ENCODE measurements at places on chromosomes 1 and 21.

- no peak for DNase-seq
- no peaks in the 10 kb centered on the region for H3K4me1 ChIP-seq
- no peak overlapping the region for H3K27ac ChIP-seq
- H3K36me3 ChIP-seq = no peaks in the 10 kb centered on the region
- H3K27me3 ChIP-seq = peaks cover 2% of the 10 kb centered on the region
Measured at GRCh38 chr1:199273837-199274379, 635.1 kb downstream of the PTPRC start.

GRCh38 chr1:41682845-41683625, 198.6 kb upstream of the EDN2 start:
- DNase-seq = no peak
- peak overlapping the region; percentile 75 for H3K27ac ChIP-seq

DNA sequence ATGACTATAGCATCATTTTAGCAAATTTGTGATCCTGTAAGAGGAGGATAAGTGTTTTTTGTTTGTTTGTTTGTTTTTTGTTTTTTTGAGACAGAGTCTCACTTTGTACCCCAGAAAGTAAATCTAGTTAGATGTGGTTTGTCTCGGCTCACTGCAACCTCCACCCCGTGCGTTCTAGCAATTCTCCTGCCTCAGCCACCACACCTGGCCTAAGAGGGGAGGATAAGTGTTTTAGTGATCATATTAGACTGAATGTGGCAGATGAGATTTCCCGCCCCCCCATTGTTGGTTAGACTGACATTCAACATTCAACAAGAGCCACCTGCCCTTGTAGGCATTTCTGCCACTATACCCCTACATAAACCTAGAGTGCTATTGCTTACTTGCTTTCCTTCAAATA, 98.5 kb downstream of the OSBPL9 start:
- no peaks in the 10 kb centered on the region for H3K27me3 ChIP-seq
- no peak overlapping the region for H3K27ac ChIP-seq
- no peak for DNase-seq
- no peak overlapping the region for H3K4me3 ChIP-seq

DNA sequence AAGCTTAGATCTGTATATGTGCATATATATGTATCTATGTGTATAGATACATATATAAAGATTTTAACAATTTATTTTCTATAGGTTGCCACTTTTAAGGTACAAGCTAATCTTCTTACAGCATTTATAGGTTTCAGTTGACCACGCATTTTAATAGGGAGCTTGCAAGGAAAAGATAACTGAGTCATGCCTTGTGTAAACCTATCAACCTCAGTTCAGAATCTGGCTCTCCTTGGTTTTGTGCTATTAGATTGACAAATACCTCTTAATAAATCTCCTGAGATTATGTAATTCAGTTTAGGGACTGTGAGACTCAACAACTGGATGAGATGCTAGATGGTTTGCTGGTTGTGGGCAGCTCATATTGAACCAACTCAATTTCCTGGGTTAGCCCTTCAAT, 114.7 kb upstream of the SERBP1 start:
- no peaks in the 10 kb centered on the region for H3K36me3 ChIP-seq
- H3K27me3 ChIP-seq = peaks cover 2% of the 10 kb centered on the region
- DNase-seq = no peak
- H3K4me3 ChIP-seq = no peak overlapping the region
- H3K4me1 ChIP-seq = no peaks in the 10 kb centered on the region
- H3K27ac ChIP-seq = no peak overlapping the region

- H3K4me1 ChIP-seq = no peaks in the 10 kb centered on the region
- no peak overlapping the region for H3K27ac ChIP-seq
- no peaks in the 10 kb centered on the region for H3K36me3 ChIP-seq
Measured at GRCh38 chr1:237670302-237670701, 220.4 kb downstream of the ZP4 start.

DNA sequence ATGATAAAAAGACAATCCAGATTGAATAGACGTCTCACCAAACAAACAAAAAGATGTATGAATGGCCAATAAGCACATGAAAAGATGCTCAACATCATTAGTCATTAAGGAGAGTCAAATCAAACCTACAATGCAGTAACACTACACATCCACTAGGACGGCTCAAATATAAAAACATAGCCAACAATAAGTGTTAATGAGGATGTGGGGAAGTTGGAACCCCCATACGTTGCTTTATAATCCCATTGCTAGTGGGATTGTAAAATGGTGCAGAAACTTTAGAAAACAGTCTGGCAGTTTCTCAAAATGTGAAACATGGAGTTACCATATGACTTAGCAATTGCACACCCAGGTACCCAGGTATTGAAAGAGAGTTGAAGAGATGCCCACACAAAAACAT, 14.7 kb upstream of the IL24 start:
- peaks cover 5% of the 10 kb centered on the region for H3K4me1 ChIP-seq
- H3K27ac ChIP-seq = no peak overlapping the region
- H3K4me3 ChIP-seq = no peak overlapping the region
- H3K36me3 ChIP-seq = no peaks in the 10 kb centered on the region

GRCh38 chr1:76274302-76274701, 199.8 kb downstream of the ST6GALNAC3 start:
- no peak overlapping the region for H3K27ac ChIP-seq
- peaks cover 1% of the 10 kb centered on the region for H3K27me3 ChIP-seq
- H3K4me3 ChIP-seq = no peak overlapping the region

DNA sequence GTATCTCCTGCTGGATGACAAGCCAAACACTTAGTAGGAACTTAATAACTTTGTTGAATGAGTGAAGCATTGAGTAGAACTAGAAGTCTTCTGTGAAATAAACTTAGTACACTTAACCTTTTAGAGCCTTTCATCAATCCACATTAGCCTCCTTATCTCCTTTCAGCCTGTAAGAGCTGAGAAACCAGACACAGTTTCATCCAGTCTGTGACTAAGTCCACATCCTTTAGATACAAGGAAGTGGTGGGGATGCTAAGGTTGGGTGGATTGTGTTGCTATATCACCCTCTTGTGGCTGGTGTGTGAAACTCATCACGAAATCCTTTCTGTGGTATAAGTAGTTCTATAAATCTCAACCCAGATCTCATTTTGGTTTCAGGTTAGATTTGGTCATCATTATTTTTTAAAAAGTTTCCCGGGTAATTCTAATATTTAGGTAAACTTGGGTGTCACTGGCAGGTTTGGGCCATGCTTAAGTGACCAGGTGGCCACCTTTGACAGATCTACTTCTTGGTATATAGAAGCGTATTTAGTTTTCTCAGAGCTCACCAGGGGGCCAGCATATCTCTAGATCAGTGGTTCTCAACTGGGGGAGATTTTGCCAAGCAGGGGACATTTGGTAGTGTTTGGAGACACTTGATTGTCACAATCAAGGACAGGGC, 27.8 kb upstream of the CD84 start:
- DNase-seq = peak; percentile 59
- peaks cover 67% of the 10 kb centered on the region for H3K36me3 ChIP-seq
- peak overlapping the region; percentile 48 for H3K4me3 ChIP-seq
- H3K4me1 ChIP-seq = peaks cover 64% of the 10 kb centered on the region

GRCh38 chr1:212351588-212352362, 62.9 kb downstream of the PACC1 start:
- H3K4me3 ChIP-seq = no peak overlapping the region
- no peaks in the 10 kb centered on the region for H3K4me1 ChIP-seq

- H3K27ac ChIP-seq = peak overlapping the region; percentile 85
- H3K36me3 ChIP-seq = peaks cover 13% of the 10 kb centered on the region
- no peaks in the 10 kb centered on the region for H3K27me3 ChIP-seq
- H3K4me1 ChIP-seq = peaks cover 81% of the 10 kb centered on the region
- DNase-seq = peak; percentile 65
- peak overlapping the region; percentile 60 for H3K4me3 ChIP-seq
Measured at GRCh38 chr1:32981003-32981901, 16.6 kb upstream of the RNF19B start.

DNA sequence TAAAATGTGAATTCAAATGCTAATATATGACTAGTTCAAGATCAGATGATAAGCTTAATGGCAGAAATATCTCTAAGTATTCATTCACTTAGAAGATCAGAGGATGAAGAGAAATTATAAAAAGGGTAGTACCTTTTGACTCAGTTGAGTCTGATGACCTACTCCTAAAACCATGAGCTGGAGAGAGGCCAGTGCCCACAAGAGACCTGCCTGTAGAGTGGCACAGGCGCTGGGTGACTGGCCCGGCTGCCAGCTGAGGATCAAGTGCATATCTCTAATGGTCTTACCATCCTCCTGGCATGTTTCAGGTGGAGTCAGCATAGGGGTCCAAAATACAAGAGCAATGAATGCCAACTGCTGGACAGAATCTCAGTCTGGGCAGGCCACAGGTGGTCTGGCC, 14.1 kb downstream of the DDAH1 start:
- peaks cover 3% of the 10 kb centered on the region for H3K27me3 ChIP-seq
- H3K36me3 ChIP-seq = no peaks in the 10 kb centered on the region
- no peak overlapping the region for H3K4me3 ChIP-seq
- no peaks in the 10 kb centered on the region for H3K4me1 ChIP-seq

- no peak for DNase-seq
- no peak overlapping the region for H3K27ac ChIP-seq
- no peak overlapping the region for H3K4me3 ChIP-seq
- H3K36me3 ChIP-seq = no peaks in the 10 kb centered on the region
- no peaks in the 10 kb centered on the region for H3K27me3 ChIP-seq
- no peaks in the 10 kb centered on the region for H3K4me1 ChIP-seq
Measured at GRCh38 chr21:24272521-24272938, 1334.8 kb downstream of the MRPL39 start.

DNA sequence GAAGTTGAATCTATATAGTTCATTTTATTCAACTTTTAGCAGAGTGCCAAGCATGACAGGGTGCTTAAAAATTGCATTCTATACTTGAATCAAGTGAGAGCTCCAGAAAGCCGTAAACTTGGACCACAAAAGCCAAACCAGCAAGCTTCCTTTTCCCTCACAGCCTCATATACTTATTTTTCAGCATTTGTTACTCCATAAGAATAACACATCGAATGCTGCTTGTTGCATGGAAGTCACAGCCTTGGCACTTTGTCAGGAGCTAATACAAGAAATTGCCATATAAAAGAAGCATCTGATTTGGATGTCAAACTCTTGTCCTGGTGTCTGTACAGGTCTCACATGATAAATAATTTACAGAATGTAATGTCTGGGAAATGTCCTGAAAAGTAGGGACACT, 87.4 kb downstream of the PLXNA2 start:
- H3K4me1 ChIP-seq = no peaks in the 10 kb centered on the region
- H3K27me3 ChIP-seq = peaks cover 6% of the 10 kb centered on the region
- H3K27ac ChIP-seq = no peak overlapping the region
- no peak for DNase-seq
- no peaks in the 10 kb centered on the region for H3K36me3 ChIP-seq
